Myometrial cell (primary cell): ENCODE measurements at places on chromosomes 7 and 10. TPM values are rescaled to one million over a fixed set of nuclear protein-coding genes. Genes with fewer than 3 reads are reported as not detected.

TAS2R3 gene
- not detected in 2 replicates for total RNA-seq

MYPN gene
- total RNA-seq, result 11.0 and 12.9 TPM in 2 replicates

ASB4 gene
- total RNA-seq, result not detected in 2 replicates

CCL24 gene
- not detected in 2 replicates for total RNA-seq

SPDYE6 gene
- not detected in 2 replicates for total RNA-seq

GTF2IRD1 gene
- 21.4 and 25.7 TPM in 2 replicates for total RNA-seq

MCMBP gene
- 38.9 and 43.1 TPM in 2 replicates for total RNA-seq

VIPR2 gene
- under 0.01 TPM in 1 of 2 replicates, not detected in the other for total RNA-seq

UTF1 gene
- total RNA-seq, result not detected in 2 replicates

FFAR4 gene
- not detected in 2 replicates for total RNA-seq

NACAD gene
- total RNA-seq, result 3.5 and 4.0 TPM in 2 replicates

CYP3A4 gene
- total RNA-seq, result not detected in 2 replicates
